ENCODE measurements at places on chromosomes 4 and X.

DNA sequence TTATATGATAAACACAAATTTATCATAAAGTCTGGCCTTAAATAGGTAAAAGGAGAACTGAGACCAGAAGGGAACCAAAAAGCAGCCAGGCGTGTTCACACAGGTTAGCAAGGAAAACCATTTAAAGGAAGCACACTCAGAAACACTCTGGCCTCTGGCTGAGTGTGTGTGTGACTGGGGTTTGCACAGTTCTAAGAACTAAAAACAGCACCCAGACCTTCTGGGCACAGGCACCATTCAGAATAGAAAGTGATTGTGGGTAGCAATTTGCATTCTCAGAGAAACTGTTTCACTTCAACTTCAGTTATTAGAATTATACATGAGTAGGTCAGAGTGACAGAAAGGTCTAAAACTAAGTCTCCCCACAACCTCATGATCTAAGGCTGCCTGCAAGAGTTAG lies 10.0 kb downstream of the GPR82 start:
- no peak for DNase-seq

DNA sequence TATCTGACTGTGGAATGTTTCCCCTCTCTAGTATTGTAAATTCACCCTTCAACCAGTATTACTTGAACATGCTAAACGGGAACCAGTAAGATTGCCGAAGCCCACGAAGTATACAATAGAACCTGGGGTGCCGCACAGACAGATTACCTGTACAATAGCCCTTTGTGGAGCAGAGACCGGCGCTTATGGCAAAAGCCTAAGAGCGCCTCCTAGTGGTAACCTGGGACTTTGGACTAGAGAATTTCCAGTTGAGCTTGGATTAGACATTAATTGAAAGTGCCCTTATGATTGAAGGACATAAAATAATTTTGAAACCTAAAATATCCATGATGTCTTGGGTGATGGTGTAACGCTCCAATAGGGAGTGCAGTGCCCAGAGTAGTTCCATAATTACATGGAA lies 14.1 kb downstream of the ZNF157 start:
- DNase-seq = peak; percentile 20

DNA sequence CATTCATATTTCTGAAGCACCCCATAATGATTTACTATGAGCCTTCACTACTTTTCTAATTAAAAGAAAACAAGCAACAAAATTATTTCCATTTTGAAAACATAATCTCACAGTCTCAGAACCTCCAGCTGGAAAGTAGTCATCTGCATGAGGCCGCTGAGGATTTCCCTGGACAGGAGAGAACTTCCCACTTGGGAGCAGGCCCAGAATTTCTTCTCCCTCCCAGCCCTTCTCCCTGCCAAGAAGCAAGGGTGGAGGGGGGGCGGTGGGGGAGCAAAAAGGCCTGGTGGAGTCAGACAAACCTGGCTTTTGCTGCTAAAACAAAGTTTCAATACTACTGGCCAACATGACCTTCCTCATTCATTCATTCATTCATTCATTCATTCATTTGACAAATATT lies 167.3 kb downstream of the PJA1 start:
- DNase-seq = no peak

DNA sequence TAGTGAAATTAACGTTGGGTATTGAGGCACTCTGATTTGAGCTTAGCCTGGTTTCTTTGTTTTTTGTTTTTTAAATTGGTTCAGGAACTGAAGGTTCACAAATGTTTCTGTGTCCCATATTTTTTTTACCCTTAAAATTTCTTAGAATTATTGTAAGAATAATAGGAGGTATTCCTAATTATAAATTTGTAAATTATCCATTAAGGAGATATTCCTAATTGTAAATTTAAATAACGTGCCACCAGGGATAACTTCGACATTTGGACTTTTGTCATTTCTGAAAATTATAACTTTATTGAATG lies 1.2 kb downstream of the WWC2 start:
- no peak for DNase-seq

- no peak for DNase-seq
These were observed 40.0 kb downstream of the ERVMER34-1 start for GRCh38 chr4:52711272-52711671.

- no peak for DNase-seq
These were observed 98.2 kb downstream of the ANK2 start for GRCh38 chr4:113147498-113148111.

GRCh38 chrX:109448282-109448938 lies 33.5 kb downstream of the GUCY2F start:
- DNase-seq = no peak

DNA sequence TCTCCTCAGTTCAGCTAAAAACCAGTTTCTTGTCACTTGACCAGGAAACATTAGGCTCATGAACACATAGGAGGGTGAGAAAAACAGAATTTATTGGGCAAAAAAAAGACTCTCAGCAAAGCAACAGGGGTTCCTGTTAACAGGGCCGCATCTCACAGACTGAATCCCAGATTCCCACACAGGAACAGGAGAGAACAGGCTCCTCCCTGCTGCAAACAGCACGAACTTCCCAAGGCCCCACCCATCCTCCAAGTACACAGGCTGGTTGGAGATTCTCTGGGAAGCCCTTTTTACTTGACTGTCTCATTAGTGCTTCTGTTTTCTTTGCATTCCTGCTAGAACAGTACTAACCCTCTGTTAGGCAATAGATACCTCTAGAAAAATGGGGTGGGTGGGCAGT lies 52.4 kb upstream of the IL21 start:
- DNase-seq = no peak

DNA sequence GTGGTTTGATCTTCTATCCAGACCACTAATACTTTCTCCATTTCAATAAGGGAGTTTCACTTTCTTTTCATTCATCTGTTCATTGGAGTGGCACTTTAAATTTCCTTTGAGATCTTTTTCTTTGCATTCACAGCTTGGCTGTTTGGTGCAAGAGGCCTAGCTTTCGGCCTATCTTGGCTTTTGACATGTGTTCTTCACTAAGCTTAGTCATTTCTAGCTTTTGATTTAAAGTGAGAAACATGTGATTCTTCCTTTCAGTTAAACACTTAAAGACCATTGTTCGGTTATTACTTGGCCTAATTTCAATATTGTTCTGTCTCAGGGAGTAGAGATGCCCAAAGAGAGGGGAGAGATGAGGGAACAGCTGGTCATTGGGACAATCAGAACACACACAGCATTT lies 24.3 kb downstream of the CXCL13 start:
- DNase-seq = no peak

GRCh38 chr4:6834867-6835266 lies 52.3 kb downstream of the KIAA0232 start:
- DNase-seq = no peak

GRCh38 chr4:146334862-146335449 lies 120.6 kb downstream of the REELD1 start:
- DNase-seq = no peak

GRCh38 chrX:149682031-149682430 lies 29.8 kb upstream of the MAGEA11 start:
- no peak for DNase-seq

DNA sequence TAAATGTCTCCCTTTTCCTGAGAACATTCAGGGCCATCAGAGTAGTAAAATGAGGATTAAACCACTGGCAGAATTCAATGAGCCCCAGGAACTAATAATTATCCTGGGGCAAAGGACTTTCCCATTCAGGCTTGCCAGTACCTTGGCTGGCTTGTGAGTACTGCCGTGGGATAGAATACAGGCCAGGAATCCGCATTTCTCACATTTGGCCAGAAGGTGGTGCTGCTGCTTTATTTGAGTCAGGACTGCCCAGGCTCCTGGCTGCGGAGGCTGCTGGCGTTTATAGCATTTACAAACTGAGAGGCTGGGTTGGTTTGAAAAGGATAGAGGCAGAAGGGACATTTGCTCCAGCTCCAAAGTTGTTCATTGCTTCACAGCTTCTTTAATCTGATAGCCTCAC lies 91.4 kb downstream of the RTL9 start:
- peak; percentile 67 for DNase-seq

Data from hepatic stellate cell (primary cell).